ENCODE measurements at places on chromosomes 16 and 17.

- no peak overlapping the region for H3K27ac ChIP-seq
- H3K36me3 ChIP-seq: peaks cover 68% of the 10 kb centered on the region
- no peak overlapping the region for H3K4me3 ChIP-seq
- no peaks in the 10 kb centered on the region for H3K27me3 ChIP-seq
Observed at GRCh38 chr17:45276031-45276430, 14.1 kb upstream of the SPATA32 start.

GRCh38 chr16:7731141-7731540, 398.5 kb downstream of the RBFOX1 start:
- H3K36me3 ChIP-seq: no peaks in the 10 kb centered on the region
- H3K27ac ChIP-seq: no peak overlapping the region
- H3K4me3 ChIP-seq: no peak overlapping the region

- H3K36me3 ChIP-seq: no peaks in the 10 kb centered on the region
- DNase-seq: no peak
- no peaks in the 10 kb centered on the region for H3K4me1 ChIP-seq
Observed at GRCh38 chr16:49491106-49491670, 117.6 kb downstream of the C16orf78 start.

- no peak for DNase-seq
- peaks cover 72% of the 10 kb centered on the region for H3K4me1 ChIP-seq
- H3K36me3 ChIP-seq: peaks cover 55% of the 10 kb centered on the region
- H3K27me3 ChIP-seq: no peaks in the 10 kb centered on the region
Observed at GRCh38 chr16:89437991-89438390, 52.4 kb downstream of the ANKRD11 start.

DNA sequence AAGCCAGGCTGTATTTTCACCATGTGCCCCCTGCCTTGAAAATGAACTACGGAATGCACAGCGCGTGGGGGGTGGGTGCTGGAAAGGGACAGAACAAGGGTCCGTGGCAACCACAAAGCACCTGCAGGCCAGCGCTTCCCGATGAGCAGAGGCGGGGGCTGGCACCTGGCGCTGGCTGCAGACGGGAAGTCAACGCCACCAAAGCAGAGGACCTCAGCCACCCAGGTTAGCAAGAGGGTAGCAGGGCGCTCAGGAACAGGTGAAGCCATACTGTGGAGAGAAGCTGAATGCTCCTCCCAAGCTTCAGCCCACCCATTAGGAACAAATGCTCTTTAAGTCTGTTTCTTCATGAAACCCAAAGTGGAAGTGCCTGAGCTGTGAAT, 64.7 kb downstream of the KLHDC4 start:
- no peak overlapping the region for H3K4me3 ChIP-seq
- no peak for DNase-seq
- H3K27ac ChIP-seq: peak overlapping the region; percentile 85

- peaks cover 25% of the 10 kb centered on the region for H3K27me3 ChIP-seq
- H3K4me1 ChIP-seq: peaks cover 2% of the 10 kb centered on the region
- H3K4me3 ChIP-seq: no peak overlapping the region
- no peak overlapping the region for H3K27ac ChIP-seq
- DNase-seq: no peak
Observed at GRCh38 chr16:4588386-4588785, 26.3 kb downstream of the UBALD1 start.

- peak; percentile 94 for DNase-seq
- peaks cover 76% of the 10 kb centered on the region for H3K4me1 ChIP-seq
- no peaks in the 10 kb centered on the region for H3K27me3 ChIP-seq
- H3K4me3 ChIP-seq: peak overlapping the region; percentile 84
- peak overlapping the region; percentile 99 for H3K27ac ChIP-seq
Observed at GRCh38 chr17:40322358-40323315, 13.7 kb downstream of the RARA start.

- H3K27me3 ChIP-seq: no peaks in the 10 kb centered on the region
- H3K4me3 ChIP-seq: no peak overlapping the region
- DNase-seq: no peak
- peaks cover 18% of the 10 kb centered on the region for H3K4me1 ChIP-seq
- H3K36me3 ChIP-seq: peaks cover 45% of the 10 kb centered on the region
Observed at GRCh38 chr16:24918641-24919040, 72.9 kb downstream of the SLC5A11 start.

DNA sequence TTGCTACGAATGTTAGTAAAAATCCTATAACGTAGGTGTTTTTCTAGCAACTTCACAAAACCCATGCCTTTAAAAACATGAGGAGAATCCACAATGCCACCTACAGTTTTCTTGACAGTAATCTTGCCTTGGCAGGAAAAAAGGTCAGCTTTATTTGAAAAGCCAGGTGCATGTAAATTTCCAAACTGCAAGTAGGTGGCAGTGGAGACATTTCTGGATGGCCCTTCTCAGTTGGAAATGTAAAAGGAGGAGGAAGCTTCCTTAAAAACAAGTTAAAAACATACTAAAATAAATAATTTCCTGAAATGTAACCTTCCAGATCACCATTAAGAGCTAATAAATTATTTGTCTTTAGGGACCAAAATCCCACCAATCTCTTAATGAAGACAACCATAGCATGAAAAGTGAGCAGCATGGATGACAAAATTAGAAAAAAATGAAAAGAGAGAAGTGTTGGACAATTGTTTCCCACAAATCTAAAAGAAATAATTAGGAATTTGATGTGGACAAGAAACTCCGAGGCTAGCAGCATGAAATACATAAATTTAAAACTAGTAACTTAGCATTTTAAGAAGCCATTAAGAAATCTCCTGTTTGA, 152.2 kb downstream of the SNX11 start:
- DNase-seq: no peak
- H3K27me3 ChIP-seq: no peaks in the 10 kb centered on the region
- H3K4me1 ChIP-seq: peaks cover 10% of the 10 kb centered on the region
- H3K4me3 ChIP-seq: no peak overlapping the region
- peak overlapping the region; percentile 54 for H3K27ac ChIP-seq

DNA sequence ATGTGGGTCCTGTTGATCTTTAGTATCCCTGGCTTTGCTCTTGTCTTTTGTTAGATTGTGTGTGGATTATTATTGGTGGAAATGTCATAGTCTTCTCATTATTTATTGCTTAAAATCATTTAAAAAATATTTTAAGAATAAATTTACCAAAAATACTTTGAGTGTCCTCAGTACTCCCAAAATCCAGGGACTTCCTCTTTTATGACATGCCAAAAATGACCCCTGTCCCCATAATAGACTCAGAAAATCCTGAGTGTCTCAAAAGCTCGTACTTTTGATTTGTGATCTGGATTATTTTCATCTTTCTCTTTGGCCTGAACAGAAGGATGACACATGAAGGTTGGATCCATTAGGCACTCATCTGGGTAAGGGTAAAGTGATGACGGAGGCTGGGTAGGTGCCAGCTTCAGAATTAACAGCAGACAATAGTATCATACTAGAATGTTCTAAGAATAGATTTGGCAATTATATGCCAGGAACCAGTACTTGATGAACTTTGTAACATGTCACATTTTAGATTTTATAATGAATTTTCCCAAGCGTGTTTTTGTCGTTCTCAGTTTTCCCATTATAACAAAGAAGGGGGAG, 602.2 kb upstream of the CDH8 start:
- no peak for DNase-seq
- H3K4me3 ChIP-seq: no peak overlapping the region
- no peak overlapping the region for H3K27ac ChIP-seq
- no peaks in the 10 kb centered on the region for H3K36me3 ChIP-seq

Data from effector memory CD8-positive, alpha-beta T cell (primary cell).